Stimulated activated CD8-positive, alpha-beta memory T cell treated with anti-CD3 and anti-CD28 coated beads, Interleukin-7, amount 100 ng/mL, for 1 hour (primary cell): ENCODE measurements at places on chromosomes 4 and X.

DNA sequence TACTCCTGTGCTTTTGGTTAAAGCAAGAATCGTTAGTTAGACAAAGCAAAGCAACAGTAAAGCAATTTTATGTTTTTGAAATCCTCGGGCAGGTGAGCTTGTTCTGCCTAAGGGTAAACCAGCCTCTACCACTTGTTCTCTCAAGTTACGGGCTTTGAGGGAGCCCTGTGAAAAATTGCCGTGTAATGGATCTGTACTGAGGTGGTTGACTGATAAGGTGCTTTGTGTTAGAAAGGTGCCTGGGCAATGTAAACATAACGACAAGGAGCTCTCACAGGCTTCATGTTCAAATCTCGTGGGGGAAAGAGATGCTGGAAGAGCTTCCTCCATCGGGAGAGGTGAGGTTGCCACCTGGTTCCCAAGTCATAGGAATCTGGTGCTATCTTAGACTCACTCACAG is 111.8 kb downstream of the TRAPPC11 start:
- DNase-seq = no peak

GRCh38 chr4:127364397-127364796 is 268.4 kb upstream of the INTU start:
- DNase-seq = no peak

DNA sequence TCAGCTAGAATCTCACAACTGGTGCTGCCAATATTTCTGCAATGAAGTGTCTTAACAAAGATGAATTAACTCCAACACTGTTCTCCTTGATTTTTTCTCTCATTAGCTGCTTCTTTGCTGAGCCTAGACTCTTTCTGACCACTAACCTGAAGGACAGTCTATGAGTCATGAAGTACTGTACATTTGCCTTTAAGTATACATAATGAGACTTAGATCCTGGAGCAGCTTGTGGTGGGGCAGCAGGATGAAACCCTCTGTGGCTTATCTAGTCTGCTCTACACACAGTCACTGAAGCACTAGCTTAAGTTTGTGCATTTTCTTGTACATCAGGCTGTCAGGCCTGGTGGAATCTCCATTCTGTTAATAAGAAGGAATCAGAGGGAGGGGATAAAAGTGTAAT is 307.4 kb upstream of the SMIM31 start:
- DNase-seq = no peak

DNA sequence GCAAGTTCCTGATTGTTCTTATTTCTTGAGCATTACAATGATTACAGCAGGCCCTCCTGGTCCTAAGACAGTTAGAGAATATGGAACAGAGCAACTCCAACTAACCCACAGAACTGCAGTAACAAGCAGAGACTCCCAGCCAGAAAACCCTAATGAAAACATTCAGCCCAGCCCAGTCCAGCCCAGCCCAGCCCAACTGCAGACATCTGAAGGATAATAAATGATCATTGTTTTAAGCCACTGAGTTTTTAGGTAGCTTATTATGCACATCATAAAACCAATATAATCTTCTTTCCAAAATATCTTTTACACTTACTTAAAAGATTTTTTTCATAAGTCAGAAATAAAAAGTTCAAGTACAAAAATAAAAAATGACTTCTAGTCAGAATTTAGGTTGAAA is 51.3 kb downstream of the SPOCK3 start:
- no peak for DNase-seq

- DNase-seq = no peak
Measured at GRCh38 chrX:48919947-48920717, 1.3 kb upstream of the PIM2 start.

DNA sequence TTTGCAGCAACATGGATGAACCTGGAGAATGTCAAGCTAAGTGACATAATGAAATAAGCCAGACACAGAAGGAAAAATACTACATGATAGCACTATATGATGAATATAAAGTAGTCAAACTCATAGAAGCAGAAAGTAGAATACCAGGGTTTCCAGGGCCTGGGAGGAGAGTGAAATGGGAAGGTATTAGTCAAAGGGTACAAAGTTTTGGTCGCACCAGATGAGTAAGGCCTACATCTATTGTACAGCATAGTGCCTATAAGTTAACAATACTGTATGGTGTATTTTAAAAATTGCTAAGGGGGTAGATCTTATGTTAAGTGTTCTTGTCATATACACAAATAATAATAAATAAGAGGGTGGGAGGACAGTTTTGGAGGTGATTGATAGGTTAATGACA is 41.5 kb downstream of the ENOX2 start:
- no peak for DNase-seq
